ENCODE measurements at places on chromosomes 1 and 21.

DNA sequence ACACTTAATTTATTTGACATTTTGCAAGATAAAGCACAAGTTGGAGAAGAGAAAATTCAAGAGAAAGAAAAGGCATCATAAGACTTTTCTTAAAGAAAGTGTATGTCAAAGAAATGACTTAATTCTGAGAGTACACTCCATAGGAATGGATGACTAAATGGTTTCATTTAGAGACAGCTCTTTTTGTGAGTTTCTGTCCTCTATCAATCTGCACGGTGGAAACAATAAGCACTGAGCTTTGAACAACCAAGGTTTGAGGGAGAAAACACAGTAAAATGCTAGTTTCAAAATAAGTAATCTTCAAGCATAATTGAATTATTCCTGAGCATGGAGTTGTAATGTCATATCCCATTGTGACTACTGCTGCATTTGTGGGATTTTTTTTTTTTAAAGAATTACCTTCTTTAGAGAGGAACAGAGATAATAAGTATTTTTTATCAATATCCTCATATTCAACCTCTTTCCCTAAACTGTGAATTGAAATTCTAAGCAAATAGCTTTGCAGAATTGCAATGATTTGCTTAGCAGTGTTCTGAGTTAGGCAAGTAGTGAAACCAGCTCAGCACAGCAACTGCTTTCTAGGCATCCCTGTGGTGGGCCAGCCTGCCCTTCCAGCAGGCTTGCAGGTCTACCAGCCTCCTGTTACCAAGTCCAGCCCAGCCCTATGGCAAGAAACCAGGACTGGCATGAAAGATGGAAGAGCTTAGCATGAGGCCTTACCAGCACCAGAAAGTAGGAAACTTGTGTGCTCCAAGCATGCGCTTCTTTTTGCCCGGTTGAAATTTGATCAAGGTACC lies 38.2 kb downstream of the KCNJ6 start:
- DNase-seq = no peak

- peak; percentile 36 for DNase-seq
Observed at GRCh38 chr1:172545396-172546004, 12.6 kb downstream of the SUCO start.

DNA sequence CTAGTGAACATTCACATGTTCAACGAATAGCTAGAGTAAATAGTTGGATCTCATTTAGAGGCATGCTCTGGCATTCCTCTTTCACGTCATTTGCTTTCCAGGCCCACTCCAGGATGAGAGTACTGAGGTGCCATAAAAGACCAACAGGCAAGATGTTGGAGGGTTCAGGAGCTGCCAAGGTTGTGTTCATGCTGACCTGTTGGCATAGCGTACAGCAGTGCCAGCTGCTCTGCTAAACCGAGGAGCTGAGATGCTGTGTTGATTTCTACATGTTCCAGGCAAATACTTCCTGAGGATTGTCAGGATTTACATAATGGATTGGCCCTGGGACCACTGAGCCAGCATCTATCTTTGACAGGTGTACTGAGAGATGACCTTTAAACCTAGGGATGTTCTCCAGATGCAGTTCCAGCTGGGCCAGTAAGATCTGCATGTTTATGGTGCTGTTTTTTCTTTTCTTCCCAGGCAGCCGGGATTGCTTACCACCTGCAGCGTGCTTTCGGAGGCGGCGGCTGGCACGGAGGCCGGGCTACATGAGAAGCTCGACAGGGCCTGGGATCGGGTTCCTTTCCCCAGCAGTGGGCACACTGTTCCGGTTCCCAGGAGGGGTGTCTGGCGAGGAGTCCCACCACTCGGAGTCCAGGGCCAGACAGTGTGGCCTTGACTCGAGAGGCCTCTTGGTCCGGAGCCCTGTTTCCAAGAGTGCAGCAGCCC lies 66.9 kb downstream of the DISC1 start:
- no peak for DNase-seq

- DNase-seq = no peak
Observed at GRCh38 chr1:112267929-112268328, 128.1 kb upstream of the CTTNBP2NL start.

DNA sequence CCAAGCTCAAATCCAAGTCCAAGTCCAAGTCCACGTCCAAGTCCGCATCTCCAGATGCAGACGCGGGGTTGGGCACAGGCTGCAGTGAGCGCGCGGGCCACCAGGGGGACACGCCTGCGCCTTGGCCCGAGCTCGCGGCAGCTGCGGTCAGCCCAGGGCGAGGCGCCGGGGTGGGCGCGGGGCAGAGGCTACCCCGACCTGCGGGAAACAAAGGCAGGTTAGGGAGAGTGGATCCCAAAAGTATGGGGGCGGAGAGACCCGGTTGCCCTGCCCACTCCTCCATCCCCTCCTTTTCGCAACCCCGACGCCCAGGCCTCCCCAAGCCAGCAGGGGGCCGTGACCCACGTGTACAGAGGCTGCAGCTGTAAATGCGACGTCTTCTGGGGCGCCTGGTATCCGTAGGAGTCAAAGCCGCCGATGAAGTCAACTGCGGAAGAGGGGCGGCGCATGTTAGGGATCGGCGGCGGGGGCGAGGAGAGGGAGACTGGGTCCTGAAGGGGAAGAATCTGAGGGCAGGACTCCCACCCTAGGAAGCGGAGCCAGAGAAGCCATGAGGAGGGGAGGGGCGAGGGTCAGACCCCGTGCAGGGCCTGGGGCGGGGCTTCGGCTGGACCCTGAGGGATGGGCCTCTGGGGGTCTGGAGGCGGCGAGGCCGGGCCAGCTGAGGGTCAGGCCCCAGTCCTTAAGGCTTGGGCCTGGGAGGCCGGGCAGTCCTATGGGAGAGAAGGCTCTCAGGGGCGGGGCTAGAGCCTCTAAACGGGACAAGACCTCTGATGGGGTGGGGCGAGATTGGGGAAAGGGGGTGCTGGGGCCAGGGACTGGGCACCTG lies 58.0 kb downstream of the NKAIN1 start:
- no peak for DNase-seq

DNA sequence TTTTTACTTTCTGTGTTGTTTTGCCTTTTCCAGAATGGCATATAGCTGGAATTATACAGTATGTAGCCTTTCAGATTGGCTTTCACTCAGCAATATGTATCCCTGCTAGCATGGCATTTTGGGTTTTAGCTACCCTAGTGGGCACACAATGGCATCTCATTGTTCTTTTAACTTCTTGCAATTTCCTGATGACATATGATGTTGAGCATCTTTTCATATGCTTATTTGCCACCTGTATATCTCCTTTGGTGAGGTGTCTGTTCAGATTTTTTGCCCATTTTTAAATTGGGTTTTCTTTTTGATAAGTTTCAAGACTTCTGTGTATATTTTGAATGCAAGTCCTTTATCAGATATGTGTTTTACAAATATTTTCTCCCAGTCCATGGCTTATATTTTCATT lies 14.0 kb downstream of the TSEN15 start:
- no peak for DNase-seq

DNA sequence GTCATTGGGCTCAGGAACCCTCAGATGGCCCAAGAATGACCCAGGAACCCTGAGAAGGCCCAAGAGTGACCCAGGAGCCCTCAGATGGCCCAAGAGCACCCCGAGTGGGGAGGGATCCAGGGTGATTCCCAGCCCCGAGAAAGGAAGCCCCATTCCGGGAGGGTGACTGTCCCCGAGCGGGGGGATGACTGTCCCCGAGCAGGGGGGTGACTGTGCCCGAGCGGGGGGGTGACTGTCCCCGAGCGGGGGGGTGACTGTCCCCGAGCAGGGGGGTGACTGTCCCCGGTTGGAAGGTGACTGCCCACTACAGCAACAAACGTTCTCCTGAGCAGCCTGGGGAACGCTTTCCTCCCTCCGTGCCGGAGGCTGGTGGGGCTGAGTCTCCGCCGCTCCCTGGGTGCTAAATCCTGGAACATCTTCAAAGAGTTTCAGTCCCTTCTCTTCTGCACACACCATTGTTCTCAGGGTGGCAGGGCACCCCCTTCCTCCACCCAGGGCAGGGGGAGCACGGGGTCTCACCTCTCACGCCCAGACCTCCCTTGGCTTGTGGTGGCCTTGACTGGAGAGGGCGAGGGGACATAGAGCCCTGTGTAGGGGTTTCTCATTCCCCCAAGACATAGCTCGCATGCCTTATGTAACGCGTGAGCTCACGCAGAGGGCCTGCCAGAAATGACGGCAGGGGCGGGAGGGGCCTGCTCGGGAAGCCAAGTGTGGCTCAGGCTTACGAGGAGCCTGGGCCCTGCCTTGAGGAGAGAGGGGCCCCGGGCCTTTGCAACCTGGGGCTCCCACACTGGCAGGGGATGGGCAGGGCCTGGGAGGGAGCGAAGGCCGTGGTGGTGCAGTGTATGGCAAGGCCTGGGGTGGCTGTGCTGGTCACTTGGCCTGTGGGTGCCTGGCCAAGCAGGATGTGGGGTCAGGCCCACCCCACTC lies 14.3 kb upstream of the SKI start:
- no peak for DNase-seq

GRCh38 chr1:119373465-119373864 lies 4.9 kb downstream of the HAO2 start:
- no peak for DNase-seq

DNA sequence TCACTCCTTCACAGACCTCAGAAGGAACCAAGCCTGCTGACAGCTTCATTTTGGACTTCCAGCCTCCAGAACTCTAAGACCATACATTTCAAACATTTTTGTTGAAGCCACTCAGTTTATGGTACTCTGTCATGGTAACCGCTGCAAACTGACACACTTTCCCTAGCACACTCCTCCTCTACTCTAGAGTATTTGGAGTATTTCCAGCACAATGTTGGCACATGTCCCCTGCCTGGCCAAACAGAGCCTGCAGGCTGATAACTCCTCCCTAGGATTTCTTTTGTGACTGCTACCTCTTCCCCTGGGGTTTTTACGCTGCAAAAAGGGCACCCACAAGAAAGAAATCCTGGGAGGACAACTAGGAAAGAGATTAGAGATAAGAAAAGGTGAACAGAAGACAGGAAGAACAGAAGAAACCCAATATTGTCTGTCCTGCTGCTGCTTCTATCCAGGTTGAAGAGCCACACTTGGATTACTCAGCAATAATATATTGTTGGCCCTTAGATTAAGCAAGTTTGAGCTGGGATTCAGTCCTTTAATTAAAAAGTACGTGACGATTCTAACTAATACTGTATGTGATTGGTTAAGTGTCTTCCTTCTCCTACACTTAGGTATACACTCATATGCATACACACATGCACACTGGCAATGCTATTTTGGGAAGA lies 844.1 kb downstream of the LTN1 start:
- no peak for DNase-seq

DNA sequence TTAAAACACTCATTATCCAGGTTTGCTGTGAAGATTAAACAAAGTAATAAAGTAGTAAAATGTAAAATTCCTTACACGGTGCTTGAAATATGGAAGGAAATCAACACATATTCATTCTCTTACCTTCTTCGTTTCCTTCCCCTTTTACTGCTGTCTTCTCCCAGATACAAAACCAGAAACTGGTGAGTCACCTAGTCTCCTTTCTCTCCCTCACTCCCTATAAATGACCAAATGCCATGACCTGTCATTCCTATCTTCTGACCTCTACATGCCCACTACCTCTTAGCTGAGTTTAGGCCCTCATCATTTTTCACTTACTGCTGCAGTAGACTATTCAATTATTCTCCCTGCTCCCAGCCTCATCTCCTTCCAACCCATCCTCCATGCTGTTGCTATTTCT lies 4.3 kb upstream of the NR1I3 start:
- no peak for DNase-seq

GRCh38 chr1:240000634-240001033 lies 91.0 kb upstream of the FMN2 start:
- no peak for DNase-seq

DNA sequence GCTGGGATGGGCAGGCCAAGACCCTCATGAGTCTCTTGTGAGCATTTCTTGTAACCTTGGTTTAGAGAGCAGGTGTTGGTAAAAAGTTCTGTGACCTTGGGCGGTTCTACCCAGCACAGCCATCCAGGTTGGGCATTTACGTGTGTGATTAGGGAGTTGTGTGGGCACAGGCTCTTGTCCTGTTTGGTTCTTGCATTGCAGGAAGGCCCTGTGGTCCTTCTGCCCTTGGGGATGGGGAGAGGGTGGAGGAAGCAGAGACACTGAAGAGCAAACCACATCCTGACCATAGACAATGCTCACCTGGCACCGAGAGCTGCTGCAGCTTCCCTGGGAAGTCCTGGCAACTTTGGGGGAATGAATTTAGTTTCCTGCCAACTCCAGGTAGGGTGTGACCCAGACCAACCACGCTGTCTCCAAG lies 25.6 kb downstream of the RNF187 start:
- DNase-seq = no peak

- no peak for DNase-seq
Observed at GRCh38 chr1:233730809-233731208, 116.9 kb downstream of the KCNK1 start.

DNA sequence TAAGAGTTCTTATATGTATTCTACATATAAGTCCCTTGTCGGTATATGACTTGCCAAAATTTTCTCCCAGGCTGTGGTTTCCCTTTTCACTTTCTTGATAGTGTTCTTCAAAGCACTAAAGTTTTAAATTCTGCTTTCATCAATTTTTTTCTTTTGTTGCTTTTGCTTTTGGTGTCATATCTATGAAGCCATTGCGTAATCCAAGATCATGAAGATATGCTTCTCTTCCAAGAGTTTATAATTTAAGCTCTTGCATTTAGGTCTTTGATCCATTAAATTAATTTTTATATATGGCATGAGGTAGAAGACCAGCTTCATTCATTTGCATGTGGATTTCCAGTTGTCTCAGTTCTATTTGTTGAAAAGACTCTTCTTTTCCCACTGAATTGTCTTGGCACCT lies 22.2 kb downstream of the DESI2 start:
- DNase-seq = no peak

DNA sequence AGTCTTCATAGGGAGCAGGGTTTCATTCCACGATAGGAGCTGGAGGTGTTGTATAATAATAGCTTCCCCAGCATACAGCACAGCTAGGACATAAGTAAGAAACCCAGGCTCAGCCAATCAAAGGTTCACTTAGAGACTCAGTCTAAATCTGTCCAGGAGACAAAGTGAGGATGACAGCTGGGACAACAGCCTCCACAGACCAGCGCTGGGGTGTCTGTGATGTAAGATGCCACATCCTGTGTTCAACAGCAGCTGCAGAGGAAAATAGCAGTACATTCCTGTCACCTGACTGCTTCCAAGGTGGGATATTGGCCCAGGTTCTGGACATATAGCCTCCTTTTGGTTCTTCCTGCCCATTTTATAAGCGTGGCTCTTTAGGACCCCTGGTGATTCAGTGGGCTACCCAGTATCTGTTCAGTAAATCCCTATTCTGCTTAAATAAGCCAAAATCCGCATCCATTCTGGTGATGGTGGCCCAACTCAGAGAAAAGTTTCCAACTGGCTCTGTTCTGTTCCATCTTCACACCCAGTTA lies 176.8 kb upstream of the SYT6 start:
- DNase-seq = no peak

GRCh38 chr1:67440339-67440738 lies 10.1 kb upstream of the SERBP1 start:
- no peak for DNase-seq

Measured in GM12864 (cell line).